Stimulated activated naive CD8-positive, alpha-beta T cell treated with anti-CD3 and anti-CD28 coated beads, Interleukin-15, Interleukin-2, amounts not matched to agents 100 U/mL and 50 U/mL, for 24 hours (primary cell): ENCODE measurements at places on chromosomes 12 and 14.

DNA sequence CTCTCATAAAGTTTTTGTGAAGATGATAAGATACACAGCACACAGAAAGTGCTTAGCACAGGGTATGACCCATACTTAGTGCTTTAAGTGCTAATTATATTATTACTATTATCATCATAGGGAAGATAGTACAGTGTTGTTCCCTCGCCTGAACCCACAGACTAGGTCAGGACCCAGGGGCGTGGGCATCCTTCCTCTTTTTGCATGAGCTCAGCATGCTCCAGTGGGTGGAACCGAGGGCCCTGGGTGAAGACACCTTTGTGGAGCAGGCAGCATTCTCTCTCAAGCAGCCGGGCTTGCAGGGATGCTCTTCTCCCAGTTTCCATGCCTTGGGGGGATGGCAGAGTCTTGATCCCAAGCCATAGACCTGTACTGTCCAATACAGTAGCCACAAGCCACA is 34.8 kb downstream of the CRACR2A start:
- DNase-seq: no peak

GRCh38 chr14:101466456-101467180 is 94.7 kb upstream of the DIO3 start:
- DNase-seq: no peak

DNA sequence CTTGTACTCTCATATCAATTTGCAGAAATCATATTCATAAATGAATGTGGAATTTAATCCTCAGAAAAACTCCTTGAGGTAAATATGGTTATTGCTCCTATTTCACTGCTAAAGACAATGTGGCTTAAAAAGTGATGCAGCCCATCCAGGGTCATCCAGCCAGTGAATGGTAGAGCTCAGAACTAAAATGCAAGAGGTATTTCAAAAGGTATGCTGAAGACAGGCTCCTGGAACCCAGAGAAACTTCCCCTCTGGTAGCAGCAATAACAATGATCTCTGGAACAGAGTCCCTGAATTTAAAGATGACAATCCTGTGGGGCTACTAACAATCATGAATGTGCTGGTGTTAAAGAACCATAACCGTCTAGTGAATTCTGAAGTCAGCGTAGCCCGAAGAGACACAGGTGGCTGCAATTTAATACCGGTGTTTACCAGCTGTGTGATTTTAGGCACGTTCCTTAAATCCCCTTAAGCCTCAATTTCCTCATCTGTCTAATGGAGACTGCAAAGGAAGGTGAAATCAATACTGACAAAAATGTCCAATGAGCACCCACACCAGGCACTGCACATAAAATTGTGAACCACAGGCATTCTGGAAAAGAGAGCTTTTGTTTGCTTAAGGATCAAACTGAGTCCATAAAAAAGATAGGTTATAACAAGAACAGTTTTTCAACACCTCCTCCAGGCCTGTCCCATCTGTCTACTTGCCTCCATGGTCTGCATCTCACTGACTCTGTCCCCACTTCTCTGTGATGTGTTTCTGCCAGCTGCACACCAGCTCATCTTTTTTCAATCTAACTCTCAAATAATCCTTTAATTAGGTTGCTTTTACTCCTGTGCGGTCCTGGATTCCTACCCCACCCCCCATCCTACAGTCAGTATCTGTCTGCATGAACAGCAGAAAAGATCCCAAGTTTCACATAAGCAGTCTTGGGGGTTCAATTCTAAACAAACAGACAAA is 10.5 kb downstream of the TM7SF3 start:
- DNase-seq: no peak

DNA sequence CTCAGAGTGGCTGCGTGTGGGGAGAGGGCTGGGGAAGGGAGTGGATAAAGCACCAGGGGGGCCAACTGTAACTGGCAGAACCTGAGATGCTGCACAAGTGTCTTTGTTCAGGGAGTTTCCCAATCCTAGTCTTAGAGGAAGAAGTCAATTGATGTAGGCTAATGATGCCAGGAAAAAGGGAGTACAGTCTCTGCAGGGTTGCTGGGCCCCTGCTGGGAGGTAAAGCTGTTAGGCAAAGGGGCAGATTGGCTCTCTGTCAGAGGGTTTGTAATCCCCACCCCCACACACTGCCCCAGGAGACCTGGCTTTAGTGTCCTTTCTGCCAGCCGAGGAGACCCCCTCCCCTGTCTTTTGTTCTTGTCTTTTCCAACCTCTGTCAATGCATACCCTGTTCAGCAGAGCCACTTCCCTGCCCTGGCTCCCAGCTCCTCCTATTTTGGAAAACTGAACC is 178.4 kb downstream of the KCNA5 start:
- DNase-seq: no peak

GRCh38 chr12:77384941-77385340 is 319.6 kb upstream of the E2F7 start:
- no peak for DNase-seq
